ENCODE measurements at places on chromosomes 12 and 14. TPM values are rescaled to one million over a fixed set of nuclear protein-coding genes. Genes with fewer than 3 reads are reported as not detected.

DNA sequence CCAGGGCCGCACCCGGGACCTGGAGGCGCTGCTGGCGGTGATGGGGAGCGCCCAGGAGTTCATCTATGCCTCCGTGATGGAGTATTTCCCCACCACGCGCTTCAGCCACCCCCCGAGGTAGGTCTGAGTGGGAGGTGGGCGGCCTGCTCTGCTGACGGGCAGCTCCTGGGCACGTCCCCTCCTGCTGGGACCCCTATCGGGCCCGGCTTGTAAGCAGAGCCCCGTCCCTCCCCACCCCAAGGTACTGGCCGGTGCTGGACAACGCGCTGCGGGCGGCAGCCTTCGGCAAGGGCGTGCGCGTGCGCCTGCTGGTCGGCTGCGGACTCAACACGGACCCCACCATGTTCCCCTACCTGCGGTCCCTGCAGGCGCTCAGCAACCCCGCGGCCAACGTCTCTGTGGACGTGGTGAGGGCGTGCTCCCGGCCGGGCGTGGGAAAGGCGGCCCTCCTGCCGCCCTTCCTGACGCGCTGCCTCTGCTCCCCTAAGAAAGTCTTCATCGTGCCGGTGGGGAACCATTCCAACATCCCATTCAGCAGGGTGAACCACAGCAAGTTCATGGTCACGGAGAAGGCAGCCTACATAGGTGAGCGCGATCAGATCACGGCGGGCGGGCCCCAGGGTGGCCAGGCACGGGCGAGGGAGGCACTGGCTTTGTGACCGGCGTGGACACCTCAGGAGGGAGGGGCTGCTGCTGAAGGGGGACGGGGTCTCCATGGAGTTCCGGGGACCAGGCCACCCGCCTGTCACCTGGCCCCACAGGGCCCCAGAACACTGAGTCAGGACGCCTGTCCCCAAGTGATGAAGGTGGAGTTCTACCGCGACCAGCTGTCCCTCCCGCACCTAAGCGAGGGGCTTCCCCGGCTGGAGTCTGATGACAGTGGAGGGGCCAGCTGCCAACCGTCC is 7.3 kb downstream of the PLD4 start:
- DNase-seq: no peak

DNA sequence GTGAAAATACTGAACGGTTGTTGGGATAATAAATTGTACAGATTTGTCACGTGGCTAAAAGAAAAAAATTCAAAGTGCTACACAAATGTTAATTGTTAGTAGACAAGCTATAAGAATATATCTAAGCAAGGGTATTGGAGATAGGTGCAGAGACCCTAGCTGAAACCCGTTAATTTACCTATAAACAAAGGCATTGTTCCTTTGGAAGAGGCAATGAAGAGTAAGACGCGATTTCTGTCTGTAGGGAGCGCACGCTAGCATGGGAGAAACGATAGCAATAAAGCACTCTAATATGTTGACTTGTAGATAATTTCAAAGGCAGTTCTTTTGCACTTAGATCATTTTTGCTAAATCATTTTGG is 565 bp downstream of the CCDC77 start:
- peak; percentile 14 for DNase-seq

OR4E2 gene
- total RNA-seq: not detected

DNA sequence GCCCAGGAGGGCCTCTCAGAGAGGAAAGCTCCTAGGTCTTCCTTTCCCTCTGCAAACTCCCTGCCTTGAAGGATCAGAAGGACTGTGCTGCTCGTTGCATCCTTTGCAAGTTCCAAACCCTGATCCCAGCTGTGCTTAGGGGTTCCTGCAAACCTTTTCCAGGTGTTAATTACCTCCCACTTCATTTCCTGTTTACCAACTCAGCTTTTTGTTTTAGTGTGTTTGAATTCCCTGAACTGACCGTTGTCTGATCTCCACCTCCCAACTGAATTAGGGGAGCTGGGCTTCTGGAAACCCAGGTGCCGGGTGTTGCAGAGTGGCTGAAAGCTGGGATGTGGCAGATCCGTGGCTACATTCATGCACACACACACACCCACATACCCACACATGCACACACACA is 20.6 kb upstream of the BDKRB1 start:
- no peak for DNase-seq

DNA sequence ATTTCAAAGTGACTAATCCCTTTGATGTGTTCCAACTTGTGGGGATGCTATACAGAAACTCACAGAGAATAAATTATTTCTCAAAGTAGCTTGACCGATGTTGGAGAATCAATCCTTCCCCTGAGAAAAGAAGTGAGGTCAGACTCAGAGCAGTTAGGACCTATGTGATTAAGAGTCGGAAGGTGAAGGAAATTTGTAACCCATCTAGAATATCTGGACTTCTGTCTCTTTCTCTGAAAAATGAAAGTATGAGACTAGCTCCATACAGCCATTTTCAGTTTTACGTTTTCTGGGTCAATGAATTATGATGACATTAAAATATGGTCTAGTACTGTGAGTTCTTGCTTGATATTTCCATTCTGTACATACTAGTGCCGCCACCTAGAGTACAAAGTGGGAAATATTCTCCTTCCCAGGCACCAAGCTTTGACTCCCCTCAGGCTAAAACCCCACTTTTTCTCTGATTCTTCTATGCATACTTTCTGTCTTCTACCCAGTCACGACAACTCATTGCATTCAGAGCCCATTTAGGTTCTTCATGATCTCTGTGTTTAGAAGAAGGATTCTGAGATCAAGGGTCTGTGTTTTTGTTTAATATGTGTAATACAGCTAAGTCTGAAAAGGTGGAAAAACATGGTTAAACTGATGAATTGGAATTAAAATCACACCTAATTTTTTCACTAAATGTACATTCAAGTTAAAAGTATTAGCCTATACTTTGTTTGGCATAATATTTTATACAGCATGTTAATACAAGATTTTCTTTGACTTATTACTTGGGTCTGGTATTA is 6.9 kb upstream of the NTS start:
- peak; percentile 63 for DNase-seq

ADAM20 gene
- 1.8 TPM for total RNA-seq

DNA sequence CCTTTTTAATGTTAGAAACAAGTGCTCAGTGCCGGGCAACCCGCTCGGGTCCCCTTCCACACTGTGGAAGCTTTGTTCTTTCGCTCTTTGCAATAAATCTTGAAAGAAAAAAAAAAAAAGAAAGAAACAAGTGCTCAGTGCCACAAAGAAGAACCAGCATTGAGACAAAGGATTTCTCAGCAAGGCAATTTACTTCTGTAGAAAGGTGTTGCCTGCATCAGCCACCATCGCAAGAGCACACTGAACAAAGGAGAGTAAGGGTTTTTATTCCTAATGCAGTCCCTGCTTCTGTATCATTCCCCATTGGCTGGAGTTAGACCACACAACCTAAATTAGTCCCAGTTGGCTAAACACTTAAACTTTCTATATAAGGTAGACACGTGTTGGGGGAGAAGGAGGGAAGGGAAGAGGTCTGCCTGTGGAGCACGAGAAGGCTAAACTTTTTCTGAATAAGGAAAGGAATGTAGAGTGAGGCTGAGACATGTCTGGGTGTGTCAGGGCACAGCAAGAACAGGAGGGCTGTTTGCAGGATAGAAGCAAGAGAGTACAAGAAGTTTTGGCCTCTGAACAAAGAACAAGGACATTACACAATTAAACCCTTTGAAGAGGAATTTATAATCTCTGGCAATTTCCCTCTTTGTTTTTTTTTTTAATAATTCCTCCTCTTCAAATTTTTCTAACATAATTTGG is 21.4 kb downstream of the KLRF2 start:
- no peak for DNase-seq

LMO3 gene
- total RNA-seq: not detected

GRCh38 chr14:79493081-79493645 is 718.1 kb downstream of the DIO2 start:
- DNase-seq: no peak

GRCh38 chr14:99968191-99968920 is 96.9 kb upstream of the EVL start:
- DNase-seq: no peak

SPX gene
- not detected for total RNA-seq

MYL6 gene
- 1,037 TPM for total RNA-seq

- no peak for DNase-seq
These were observed 75.5 kb upstream of the OTX2 start for GRCh38 chr14:56885825-56886224.

DNA sequence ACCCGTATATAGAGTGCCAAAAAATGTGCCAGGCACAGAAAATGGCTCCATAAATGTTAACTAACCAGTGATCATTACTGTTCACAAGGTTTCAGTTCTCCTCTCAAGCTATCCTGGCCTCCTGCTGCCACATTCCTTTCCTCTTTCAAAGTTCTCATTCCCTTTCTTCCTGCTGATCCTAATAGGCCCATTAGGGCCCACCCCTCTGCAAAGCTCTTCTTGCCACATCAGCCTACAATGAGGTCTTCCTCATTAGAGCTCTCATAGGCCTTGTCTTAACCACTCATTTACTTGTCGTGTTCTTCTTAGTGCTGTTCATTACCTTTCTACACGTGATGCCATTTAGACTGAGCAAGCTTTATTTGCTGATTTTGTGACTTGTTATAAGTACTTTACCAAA is 40.5 kb downstream of the RPS29 start:
- DNase-seq: no peak

- DNase-seq: no peak
These were observed 55.9 kb upstream of the RERGL start for GRCh38 chr12:18145924-18146323.

SERPINA1 gene
- total RNA-seq: 167 TPM

DNA sequence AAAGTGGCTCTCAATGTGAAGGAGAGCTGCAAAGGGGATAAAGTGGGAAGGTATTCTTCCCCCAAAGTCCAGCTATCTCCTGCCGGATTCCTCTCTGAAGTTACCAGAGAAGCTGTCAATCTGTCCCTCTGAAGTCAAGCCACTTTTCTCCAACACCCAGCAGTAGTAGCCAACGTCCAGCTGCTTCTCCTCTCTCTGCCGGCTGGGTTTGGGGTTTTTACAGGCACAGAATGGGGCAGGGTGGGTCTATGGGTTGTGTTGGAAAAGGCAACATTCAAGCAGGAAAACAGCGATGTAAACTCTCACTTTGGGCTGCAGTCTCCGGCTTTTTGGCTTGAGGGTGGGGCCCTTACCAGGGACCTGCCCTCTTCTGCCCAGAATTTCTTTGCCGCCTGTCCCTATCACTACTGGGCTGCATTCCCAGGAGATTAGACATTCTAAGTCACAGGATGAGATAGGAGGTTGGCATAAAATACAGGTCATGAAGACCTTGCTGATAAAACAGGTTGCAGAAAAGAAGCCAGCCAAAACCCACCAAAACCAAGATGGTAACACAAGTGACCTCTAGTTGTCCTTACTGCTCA is 16.3 kb downstream of the CAPZA3 start:
- no peak for DNase-seq

GRCh38 chr12:18454330-18454729 is 193.0 kb downstream of the PIK3C2G start:
- no peak for DNase-seq

GRCh38 chr12:109606320-109607028 is 32.9 kb downstream of the MVK start:
- no peak for DNase-seq

DNA sequence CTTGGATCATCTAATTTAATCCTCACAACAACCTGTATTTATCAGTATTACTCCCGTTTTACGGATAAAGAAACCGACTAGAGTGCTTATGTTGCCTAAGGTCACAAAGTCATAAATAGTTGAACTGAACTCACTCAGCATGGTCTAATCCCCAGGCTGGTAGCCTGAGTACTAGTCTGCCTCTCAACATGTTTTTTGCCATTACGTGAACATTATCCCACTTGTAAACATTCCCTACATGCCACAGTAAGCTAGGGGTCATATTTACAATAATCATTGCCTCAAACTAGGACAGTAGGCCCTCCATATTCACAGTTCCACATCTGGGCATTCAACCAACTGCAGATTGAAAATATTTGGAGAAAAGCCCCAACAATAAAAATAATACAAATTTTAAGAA is 12.1 kb downstream of the SNRPF start:
- no peak for DNase-seq

ASIC1 gene
- 4.1 TPM for total RNA-seq

PPM1H gene
- total RNA-seq: 36.7 TPM

- no peak for DNase-seq
These were observed 42.3 kb downstream of the MAGOHB start for GRCh38 chr12:10571141-10571540.

TSPAN8 gene
- total RNA-seq: 289 TPM

DNA sequence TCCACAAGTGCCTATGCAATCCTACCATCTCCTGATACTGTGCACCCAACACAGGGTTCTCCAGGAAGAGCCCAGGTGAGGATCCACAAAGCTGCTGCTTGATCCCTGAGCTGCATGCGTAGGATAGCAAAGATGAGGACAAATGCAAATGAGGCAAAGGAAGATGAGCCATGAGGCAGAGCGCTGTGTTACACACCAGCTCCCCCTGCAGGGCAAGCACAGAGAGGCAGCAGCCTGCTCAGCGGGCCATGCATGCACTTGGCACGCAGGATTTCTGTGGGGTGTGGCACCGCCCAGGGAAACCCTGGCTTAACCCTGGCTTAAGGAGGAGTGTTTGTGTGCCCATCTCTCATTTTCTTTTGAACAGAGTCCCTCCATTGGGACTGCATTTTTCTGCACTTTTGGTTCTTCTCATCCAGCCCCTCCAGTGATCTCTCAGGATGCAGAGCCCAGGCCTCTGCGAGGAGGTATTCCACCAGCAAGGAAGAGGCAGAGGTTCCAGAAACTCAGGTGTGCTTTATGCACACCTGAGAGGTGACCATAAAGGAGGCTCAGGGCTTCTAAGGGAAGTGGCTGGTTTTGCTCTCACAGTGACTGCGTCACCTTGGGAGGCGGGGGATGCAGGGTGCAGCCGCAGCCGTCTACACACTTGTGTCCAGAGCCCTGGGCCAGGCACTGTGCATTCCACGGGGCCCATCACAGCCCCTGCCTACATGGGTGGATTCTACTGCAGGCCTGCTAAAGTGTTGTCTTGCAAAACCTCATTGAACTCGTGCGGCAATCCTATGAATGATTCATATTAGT is 973.3 kb upstream of the TMEM132C start:
- peak; percentile 38 for DNase-seq

MYF5 gene
- not detected for total RNA-seq

DNA sequence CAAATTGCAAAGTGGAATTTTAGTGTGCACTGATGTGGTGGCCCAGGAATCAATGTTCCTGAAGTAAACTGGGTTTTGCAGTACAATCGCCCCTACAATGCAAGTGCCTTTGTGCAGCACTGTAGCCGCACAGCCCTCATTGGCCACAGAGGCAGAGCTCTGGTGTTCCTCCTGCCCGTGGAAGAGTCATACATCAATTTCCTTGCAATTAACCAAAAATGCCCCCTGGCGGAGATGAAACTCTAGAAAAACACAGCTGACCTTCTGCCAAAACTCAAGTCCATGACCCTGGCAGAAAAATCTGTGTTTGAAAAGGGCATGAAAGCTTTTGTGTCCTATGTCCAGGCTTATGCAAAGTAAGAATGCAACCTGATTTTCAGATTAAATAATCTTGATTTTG is 117.9 kb upstream of the PRB2 start:
- no peak for DNase-seq

Data from Calu3 (cell line).